ENCODE measurements at places on chromosomes 2 and 18.

- DNase-seq: no peak
These were observed 15.7 kb upstream of the MYO3B start for GRCh38 chr2:170162271-170162632.

- no peak for DNase-seq
These were observed 41.0 kb downstream of the LPIN2 start for GRCh38 chr18:2971741-2972552.

DNA sequence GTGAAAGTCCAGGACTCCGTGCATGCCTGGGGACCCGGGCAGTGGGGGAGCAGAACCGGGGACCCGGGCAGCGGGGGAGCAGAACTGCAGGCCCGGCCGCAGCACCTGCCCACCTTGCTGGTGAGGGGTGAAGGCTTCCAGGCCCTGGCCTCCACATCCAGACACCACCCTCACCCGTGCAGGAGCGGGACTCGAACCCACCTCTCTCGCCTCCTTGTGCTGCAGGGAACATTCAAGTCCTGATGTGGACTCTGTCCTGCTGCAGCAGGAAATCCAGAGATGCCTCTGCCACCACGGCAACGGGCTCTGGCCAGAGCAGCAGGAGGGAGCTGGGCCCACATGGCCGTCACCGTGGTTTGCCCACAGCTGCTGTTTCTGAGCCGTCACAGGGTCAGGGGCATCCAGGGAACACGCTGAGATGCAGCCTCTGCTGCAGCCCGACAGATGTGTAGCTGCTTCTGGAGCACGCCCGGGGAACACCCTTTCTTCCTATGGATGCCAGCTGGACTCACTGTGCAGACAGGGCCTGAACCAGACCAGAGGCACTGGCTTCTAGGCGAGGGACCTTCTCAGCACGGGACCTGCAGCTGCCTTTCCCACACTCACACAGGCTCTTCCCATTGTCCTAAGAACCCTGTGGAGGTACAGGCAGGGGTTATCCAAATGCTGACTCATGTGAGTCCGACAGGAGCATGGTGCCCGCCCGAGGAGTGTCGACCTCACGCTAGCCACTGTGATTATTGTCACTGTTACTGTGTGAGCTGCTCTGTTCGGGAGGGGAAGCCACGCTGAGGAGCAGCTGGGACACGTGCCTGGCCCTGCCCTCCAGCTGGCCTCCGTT, 89.2 kb upstream of the CTDP1 start:
- no peak for DNase-seq

GRCh38 chr2:230131366-230131765, 62.6 kb upstream of the SLC16A14 start:
- no peak for DNase-seq

DNA sequence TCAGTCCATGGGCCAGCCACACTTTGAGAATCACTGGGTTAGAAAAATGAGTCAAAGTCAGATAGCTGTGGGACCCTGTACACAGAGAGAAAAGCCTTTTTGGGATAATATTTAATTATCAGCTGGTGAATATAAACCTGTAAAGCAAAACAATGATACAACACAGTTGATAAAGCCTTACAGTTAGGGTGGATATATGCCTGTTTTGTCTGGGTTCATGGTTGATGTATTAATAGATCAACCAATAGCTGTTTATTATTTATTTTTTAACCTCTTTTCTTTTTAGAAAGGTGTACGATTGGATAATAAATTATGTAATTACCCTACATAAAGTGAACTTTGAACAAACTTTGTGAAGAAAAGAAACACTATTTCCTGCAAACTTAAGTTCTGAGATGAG, 145.6 kb downstream of the TDRD15 start:
- no peak for DNase-seq

DNA sequence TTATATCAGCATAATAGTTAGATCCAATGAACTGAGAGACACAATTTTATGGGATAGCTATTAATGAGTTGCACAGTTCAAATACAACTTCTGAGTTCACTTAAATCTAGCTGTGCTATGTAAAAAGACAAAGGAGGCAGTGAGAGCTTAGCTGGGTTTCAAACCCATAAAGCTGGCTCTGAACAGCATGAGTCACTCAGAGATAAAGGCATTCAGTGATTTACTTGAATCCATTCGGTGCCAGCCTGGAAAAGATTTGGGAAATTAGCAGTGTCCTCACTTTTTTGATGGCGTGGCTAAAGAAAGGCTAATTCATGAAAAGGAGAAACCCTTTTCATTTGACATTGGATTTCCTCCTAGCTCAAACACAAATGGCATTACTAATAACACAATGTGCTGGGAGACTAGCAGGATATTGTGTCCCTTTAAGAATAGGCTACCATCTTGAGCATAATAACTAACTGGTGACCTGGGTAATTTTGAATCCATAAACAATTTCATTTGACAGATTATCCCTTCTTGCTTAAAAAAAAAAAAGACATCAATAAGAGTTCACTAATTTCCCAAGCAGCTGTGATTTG, 98.4 kb upstream of the NEUROD1 start:
- no peak for DNase-seq

DNA sequence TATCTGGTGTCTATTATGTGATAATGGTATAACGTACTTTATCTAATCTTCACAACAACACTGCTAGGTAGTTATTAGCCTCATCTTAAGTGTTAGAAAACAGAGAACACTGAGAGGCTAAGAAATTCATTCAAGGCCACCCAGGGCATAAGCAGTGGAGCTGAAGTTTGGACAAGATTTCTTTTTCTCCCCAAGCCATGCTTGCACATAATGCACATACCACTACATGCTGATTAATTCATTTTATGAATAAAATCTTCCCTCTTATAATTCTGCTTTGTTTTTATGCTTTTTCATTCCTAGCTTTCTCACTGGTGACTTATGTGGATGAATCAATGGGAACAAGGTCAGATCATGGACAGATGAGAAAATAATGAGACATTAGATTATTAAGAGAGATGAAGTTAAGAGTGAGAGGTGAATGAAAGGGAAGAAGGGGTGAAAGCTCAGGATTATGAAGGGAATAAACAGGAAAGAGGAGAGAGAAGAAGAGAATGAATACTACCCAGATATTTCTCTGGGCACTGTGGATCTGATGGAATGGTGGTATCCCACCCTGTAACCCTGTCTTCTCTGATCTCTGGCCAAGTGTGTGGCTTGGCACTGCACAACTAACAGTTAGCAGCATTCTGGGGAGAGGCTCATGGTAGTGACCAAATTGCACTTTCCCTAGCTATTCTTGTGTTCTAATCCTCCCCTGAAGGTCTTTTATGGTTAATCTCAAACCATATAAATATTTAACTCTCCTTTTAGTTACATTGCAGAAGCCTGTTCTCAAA, 17.7 kb upstream of the GALNT3 start:
- DNase-seq: no peak

- DNase-seq: no peak
These were observed 193.3 kb downstream of the ANKRD30B start for GRCh38 chr18:14941256-14941655.

DNA sequence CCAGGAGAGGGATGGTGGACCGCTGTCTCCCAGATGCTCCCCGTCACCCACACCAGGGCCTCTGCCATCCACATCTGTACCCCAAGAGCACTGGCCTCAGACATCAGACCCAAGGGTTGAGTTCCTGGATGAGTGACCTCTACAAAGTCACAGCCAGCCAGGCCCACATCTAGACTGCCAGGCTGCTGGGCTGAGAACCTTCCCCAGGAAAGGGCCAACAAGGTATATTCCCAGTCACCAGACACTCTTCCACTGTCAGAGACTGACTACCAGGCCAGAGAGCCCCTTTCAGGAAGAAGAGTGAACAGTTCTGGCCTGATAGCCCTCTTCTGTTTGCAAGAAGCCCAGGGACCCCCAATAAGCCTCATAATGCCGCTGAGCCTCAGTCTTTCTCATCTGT, 44.3 kb downstream of the C1QL2 start:
- DNase-seq: no peak

- no peak for DNase-seq
These were observed 64.4 kb downstream of the NCK2 start for GRCh38 chr2:105809097-105809473.

DNA sequence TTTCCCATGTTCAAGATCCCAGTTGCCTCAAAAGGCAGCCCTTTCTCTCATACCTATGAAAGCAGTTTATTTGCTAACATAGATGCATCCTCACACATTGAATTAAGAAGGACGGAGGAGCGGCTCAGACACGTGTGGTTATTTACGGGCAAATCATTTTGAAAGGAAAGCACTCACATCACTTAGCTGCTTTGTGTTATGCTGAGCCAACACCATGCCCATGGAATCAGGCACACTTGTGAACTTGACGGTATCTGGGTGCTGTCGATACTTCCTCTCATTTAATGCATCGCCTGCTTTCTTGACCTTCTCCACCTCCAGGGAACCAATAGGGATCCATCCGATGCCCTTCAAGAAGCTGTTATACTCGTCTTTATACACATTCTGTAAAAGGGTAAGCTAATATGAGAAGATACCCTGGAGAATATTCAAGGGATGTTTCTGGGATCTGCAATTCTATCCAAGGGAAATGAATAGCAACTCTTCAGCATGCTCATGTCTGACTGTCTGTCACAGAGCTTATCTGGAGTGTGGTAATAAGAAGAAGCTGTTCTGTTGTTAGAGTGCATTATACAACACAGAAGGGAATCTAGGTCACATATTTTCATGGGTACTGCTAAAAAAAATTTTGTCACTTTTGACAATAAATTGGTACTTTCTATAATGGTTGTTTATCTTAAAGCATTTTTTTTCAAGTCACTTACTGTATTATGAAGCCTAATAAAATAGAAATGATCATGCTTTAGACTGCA, 63.3 kb downstream of the NEB start:
- no peak for DNase-seq

DNA sequence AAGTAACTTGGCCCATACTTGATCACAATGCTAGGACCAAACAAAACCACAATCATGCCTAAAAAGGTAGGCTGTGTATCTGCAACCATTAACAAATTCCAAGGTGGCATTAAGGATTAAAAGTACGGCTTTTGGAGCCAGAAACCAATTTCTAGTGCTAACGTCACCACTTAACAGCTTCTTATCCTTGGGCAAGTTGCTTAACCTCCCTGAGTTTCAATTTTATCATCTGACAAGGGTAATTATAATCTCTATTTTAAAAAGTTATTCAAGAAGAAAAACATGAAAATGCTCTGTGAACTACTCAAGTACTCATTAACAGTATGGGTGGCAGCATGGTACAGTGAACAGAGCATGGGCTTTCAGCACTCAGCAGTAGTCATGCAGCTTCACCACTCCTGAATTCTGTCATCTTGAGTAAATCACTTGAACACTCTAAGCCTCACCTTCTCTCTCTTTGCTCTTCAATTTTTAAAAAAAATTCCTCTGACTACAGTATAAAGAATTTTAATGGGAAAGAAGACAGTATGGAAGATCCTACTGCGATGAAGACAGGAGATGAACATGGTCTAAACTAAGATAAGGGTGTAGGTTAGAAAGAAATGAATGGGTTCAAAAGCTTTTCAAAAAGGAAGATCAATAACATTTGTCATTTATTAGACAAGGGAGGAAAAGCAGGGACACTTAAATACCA, 69.2 kb downstream of the SS18 start:
- DNase-seq: no peak

DNA sequence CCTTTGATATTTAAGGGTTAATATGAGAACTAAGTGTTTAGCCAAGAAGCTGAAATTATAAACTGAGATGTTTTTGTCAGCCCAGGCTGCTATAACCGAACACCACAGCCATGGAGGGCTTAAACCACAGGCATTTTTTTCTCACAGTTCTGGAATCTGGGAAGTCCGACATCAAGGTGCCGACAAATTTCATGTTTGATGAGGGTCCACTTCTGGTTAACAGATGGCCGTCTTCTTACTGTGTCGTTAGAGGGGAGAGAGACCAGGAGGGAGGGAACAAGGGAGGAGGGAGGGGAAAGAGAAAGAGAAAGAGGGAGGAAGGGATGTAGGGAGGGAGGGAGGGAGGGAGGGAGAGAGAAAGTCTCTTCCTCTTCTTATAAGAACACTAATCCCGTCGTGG, 6.5 kb upstream of the CNDP2 start:
- DNase-seq: no peak

GRCh38 chr2:105721991-105722511, 22.7 kb upstream of the NCK2 start:
- no peak for DNase-seq

DNA sequence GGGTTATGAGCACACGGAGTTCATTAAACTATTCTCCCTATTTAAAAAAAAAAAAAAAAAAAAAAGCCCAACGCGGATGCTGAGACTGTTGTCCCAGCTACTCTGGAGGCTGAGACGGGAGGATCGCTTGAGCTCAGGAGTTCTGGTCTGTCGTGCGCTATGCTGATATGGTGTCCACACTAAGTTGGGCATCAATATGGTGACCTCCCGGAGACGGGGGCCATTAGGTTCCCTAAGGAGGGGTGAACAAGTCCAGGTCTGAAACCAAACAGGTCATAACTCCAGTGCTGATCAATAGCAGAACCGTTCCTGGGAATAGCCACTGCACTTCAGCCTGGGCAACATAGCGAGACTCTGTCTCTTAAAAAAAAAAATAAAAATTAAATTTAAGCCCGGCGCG, 12.9 kb upstream of the ANKRD53 start:
- no peak for DNase-seq

- DNase-seq: no peak
These were observed 190.8 kb downstream of the ARHGAP28 start for GRCh38 chr18:6920099-6920955.

- DNase-seq: no peak
These were observed 67.9 kb downstream of the LCLAT1 start for GRCh38 chr2:30514848-30515435.

GRCh38 chr2:26471766-26472706, 5.9 kb downstream of the OTOF start:
- DNase-seq: no peak

DNA sequence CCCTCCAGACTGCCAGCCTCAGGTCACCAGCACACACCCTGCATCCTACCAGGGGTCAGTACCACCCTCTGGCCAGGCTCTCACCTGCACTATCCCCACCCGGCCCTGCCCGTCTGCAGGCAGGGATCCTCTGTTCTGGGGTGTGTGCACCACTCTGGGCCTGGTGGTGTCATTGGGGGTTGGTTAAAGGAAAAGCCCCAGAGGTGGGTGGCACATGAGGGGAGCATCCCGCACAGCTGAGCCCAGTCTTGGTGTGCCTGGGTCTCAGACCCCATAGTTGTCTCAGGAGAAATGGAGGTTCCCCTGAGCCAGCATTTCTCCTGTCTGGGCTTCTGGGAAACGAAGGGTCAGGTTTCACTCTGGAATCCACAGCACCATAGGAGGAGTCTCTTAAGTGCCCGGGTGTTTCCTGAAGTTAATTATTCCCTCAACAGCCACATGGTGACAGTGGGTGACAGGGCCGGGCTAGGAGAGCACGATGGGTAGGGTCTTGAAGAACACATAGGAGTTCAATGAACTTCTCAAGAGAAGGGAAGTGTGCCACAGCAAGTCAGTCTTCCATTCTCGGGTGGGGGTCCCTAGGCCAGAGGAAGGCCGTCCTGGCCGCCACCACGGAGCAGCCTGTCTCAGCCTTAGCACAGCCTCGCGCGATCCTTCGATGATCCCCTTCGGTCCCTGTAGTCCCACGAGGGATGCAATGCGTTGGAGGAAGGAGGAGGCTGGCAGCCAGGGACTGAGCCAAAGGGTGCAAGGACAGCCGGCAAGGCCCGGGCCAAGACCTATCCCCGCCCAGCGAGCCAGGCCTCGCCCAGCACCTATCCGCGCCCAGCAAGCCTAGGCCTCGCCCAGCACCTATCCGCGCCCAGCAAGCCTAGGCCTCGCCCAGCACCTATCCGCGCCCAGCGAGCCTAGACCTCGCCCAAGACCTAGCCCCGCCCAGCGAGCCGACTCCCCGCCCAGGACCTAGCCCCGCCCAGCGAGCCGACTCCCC, 1.1 kb upstream of the FARP2 start:
- peak; percentile 16 for DNase-seq

- no peak for DNase-seq
These were observed 342.8 kb downstream of the EIPR1 start for GRCh38 chr2:3034856-3035255.

- no peak for DNase-seq
These were observed 22.5 kb downstream of the SLC14A2 start for GRCh38 chr18:45637546-45638327.
